ENCODE measurements at places on chromosomes 5 and 9.
A peak's percentile ranks its signal among the peaks of the same experiment; 100 is the strongest.

- DNase-seq, result no peak
These were observed 32.5 kb upstream of the TIFAB start for GRCh38 chr5:135484674-135485086.

DNA sequence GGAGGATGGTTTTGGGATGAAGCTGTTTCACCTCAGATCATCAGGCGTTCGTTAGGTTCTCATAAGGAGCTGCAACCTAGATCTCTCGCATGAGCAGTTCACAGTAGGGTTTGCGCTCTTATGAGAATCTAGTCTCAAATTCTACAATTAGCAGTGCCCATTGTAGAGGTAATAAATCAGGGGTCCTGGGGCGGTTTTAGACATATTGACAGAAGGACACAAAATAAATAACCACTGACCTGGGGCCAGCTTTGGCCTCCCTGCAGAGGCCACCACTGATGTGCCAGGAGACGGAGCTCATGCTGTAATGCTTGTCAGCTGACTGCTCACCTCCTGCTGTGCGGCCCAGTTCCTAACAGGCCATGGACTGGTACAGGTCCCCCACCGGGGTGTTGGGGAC, 67.6 kb upstream of the SPATA31D4 start:
- DNase-seq, result no peak

DNA sequence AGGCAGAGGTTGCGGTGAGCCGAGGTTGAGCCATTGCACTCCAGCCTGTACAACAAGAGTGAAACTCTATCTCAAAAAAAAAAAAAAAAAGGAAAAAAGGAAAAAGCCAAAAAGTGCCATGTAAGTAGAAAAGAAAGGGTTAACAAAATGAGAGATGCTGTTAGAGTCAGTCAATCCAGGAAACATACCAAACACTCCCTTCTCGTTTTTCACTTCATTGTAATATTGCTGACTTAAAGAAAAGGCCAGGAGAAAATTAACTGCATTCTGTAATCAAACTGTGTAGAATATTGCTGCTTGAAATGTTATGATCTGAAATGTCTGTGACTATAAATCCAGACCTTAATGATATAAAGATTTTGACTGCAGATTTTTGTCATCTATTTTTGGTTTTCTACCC, 379.1 kb downstream of the ENC1 start:
- DNase-seq, result no peak

DNA sequence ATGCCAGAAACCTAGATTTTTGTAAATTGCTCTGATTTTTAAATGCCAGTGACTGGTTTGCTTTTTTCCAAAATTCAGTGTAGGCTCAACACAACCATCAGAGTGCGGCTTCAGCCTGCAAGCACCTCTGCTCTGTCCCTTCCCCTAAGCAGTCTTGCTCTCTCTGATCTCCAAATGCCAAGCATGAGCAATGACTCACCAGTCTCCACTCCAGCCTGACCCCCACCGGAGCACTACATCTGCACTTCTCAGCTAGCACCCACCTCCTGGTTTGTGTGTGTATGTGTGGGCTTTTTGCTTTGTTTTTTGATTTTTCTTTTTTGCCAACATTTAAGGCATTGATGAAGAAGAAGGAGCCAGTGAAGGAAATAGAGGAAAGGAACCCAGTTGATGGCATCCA, 61.4 kb upstream of the ADRA1B start:
- DNase-seq, result no peak

DNA sequence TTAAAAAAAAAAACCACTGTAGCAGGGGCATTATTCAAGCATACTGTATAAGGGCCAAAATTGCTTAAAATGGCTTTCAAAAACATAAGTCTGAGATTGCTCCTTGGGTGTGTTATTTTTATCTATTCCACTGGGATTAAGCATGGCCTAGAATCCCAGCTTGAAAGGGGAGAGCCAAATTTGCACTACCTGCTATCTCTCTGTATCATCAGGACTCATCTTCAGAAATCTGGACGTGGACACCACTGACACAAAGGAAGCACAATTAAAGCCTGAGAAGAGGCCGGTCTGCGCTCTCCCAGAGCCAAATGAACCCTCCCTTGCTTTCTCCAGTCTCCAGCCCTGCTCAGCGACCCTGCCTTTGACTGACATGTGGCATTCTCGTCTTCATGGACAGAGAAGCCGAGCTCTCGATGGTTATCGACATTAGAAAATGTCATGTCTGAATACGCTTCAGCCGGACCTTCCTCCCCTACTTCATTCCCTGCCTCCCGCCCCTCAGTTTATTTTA, 151.3 kb downstream of the EBF1 start:
- no peak for DNase-seq

DNA sequence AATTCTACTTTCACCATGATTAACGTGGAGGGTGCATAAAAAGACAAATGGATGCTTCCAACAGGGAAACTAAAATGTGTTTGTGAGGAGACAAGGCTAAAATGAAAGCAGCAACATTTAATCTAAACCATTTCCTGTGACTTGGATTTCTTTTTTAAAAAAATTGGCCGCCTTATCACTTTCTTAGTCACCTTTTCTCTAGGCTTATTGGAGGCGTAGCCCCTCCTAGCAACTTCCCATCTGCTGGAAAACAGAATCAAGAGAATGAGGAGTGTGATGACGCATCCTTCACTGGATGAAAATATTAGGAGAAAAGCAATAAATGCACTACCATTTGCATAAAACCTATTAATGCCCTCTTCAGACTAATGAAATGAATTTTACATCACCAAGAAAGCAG, 791 bp upstream of the GPR150 start:
- peak; percentile 7 for DNase-seq

DNA sequence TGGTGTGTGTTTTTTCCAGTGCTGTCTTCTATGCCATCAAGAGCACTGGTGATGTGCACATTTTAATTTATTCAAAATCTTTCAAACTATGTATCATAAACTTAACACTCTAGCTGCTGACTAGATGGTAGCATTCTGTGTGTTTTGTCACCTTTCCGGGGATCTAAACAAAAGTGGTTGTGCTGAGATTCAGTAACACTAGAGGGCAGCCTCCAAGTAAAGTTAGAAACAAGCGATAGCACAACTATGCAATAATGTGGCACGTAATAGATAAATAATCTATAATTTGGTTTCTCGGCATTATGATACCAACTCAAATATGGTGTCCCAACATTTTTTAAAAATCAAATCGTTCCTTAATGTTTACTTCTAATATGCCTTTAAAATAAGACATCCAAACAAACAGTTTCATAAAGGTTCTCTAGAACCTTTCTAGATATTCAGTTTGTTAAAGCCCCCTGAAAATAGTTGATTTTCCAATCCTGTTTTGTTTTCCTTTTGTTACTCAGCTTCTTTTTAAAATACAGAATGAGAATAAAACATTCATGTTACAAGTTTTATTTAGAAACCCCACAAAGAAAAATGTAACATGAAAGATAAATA, 16.9 kb downstream of the SEMA6A start:
- DNase-seq, result no peak

- no peak for DNase-seq
These were observed 347.6 kb downstream of the GADD45G start for GRCh38 chr9:89952401-89952800.

DNA sequence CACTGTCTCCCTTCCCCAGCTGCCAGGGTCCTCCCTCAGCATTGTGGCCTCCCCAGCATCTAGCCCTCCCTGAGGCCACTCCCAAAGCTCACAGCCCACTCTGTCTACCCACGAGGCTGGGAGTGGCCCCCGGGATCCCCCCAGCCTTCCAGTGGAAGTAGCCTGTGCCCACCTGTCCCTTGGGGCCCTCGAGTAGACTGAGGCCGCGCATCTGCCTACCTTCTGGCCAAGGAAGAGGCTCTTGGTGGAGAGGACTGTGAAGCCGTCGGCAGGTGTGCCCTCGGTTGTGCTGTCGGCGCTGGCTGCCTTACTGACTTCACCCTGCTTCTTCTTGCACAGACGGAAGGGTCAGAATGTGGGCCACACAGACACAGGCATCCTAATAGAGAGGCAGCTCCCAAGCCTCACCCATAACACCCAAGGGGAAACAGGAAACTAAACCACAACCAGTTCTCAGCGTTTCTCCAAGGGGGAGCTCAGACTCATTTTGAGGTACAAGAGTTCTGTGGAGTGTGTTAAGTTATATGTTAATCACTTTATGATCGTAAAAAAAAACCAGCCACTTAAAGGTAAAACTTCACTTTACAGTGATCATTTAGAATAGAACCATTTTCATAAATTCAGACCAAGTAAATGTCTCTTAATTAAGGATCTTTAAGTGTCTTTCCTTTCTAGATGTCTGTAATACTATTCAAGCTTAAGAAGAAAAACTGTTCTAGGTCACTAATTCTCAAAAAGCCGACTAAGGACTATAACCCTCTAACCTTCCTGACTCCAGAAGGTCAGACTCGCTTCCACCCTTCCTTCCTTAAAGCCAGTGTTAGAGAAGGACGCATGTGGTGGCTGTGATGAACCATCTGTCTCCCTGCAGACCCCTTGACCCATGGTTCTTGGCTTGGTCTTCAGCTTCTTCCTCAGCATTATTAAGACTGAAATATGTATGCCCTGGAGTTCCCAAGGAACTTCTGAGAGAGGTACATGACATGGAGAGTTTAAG, 38.5 kb downstream of the MACROH2A1 start:
- DNase-seq, result no peak

DNA sequence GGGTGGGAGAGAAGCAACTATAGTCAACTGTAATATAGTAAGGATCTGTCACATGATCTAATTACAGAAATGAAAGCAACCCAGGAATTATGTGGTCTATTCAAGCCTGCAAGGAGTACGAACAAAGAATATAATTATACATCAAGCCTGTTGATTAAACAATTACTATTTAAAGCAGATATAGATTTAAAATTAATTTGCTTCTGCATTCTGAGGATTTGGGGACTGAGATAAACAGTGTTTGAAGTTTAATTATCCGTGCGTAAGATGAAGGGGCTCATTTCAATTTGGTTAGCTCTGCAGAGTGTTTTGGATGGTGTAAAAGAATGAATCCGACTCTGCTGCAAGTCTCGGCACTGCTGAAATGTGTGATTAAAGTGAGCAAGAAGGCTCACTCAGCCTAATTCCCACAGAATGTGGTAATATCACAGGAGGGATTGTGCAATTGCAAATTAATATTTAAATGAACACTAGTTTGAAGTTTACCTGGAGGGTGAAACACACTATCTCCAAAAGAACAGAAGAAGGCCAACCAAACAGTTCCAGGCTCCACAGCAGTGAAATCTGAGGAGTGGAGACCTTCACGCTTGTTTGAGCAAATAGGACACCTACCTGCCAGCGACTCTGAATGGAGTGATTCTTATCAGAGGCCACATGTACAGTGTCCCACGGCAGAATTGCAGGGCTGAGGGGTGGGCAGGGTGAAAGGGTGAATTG, 420.6 kb upstream of the SLC30A5 start:
- DNase-seq, result no peak

- no peak for DNase-seq
These were observed 10.6 kb upstream of the SLC25A48 start for GRCh38 chr5:135823881-135824280.

GRCh38 chr5:129511291-129511690, 51.2 kb downstream of the ADAMTS19 start:
- DNase-seq, result no peak

GRCh38 chr9:129576546-129577543, 44.1 kb downstream of the C9orf50 start:
- no peak for DNase-seq

- DNase-seq, result no peak
These were observed 113.4 kb upstream of the MSX2 start for GRCh38 chr5:174610968-174611367.

DNA sequence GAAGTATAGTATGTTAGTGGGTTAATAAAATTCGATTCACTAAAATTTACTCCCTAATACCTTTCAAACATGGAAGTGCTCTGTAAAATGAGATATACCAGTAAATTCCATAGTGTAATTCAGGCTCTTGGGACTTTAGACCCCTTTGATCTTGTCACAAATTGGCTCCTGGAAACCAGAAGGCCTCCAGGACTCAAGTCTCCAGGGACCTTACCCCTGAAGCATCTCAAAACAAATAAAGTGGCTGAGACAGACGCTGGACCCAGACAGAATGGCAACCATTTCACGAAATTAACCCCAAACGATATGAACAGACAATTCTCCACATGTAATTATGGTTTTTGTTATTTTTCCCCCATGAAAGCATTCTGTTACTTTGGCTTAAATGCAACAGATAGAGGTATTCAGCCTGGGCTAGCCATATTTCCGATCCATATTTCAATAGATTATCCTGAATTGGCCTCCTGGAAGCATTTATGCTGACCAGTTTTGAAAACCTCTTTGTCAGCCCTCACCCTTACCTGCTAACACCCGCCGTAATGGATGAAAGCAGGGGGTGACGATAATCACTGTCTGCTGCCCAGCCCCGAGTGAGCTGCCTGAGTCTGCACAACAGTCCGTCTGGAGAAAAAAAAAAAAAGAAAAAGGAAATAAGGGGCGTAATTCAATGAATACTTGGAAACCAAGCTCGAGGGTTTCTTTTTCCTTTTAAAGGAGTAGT, 34.1 kb upstream of the EFNA5 start:
- no peak for DNase-seq

DNA sequence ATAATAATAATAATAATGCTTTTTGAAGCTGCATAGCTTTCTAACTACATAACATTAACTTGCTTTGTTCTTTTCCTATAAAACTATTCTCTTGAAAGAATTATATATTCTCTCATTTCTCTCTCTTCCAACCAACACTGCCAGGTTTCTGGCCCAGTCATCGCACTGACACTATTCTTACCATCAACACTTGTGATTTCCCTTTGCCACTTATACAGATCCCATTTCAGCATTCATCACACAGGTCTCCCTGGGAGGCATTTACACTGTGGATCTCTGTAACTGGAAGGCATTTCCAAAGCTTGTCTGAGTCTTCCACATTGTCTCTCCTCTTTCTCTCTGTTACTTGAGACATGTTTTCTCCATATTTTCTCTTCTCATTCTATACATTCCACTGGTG, 777.8 kb upstream of the ACO1 start:
- no peak for DNase-seq

DNA sequence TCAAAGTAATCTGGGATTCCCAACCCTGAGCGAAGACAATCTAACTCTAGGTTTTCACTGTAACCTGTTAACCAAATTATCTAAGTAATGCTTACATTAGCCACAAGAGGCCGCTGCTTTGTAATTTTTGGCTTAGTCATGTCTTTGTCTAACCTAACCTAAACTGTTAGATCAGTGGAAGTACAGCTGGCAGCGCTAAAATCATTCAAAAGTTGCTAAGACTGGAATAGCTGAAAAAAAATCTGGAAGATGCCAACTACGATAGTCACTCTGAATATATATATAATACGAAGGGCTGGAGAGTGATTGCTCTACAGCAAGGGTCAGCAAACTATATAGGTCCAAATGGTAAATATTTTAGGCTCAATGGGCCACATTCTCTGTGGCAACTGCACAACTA, 60.2 kb downstream of the FBXO38 start:
- peak; percentile 63 for DNase-seq

GRCh38 chr9:111632695-111633388, 1.7 kb downstream of the DNAJC25 start:
- DNase-seq, result no peak

GRCh38 chr5:56145106-56145505, 88.0 kb downstream of the ANKRD55 start:
- no peak for DNase-seq

DNA sequence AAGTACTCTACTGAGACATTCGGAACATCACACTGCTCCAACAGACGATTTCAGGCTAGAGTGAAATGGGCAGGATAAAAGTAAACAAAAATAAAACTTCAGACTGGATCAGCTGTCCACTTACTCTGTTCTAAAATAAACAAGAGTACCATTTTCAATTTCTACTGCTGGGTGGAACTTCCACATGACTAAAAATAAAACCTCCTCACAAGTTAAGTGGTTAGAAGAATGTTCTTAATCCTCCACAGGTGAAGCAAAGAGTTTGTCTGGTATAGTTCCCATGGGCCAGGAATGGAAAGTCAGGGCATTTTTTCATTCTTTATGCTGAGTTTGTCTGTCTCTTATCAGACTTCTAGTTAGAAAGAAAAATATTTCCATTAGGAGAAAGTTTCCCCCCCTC, 15.7 kb downstream of the NUDT12 start:
- no peak for DNase-seq
